ENCODE measurements at places on chromosomes 4 and X.

GRCh38 chrX:98795636-98796035, 1614.4 kb downstream of the PCDH19 start:
- no peak for DNase-seq

- DNase-seq = no peak
Observed at GRCh38 chr4:35365186-35365585, 879.1 kb downstream of the ARAP2 start.

GRCh38 chr4:123819362-123820035, 422.9 kb downstream of the SPRY1 start:
- no peak for DNase-seq

DNA sequence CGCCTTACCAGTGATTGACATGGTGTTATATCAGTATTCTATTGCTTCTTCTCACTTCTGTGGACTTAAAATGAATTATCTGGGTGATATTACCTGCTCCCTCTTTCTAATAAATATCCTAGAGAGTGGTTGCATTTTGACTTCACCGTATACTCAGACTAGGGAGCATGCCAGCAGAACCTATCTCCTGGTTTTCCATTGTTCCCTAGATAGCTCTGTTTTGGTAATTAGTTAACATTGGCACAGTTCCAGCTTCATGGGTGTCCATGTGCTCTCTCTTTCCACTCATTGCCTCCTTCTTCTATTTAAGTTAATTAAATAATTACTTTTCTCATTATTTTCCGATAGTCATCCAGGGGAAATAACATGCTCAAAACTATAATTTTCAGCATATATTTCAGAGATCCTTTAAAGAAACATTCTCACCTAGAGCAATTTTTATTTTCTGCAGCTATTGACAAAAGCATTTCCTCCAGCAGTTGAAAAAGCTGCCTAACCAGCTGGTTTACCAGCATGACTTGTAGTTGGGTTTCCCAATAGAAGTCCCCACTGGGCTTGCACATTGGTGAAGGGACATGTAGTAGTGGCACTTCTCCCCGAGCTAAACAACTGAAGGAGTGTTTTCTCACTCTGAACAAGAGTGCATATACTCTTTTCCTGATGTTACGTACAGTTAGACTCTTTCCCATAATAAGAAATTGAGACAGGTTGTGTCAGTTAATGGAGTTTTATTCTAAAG, 27.9 kb upstream of the PAPSS1 start:
- DNase-seq = no peak

Measured in activated CD4-positive, alpha-beta T cell treated with anti-CD3 and anti-CD28 coated beads, Interleukin-2, amount 50 U/mL, for 1 hour (primary cell).